ENCODE measurements at places on chromosomes 13 and 19. TPM values are rescaled to one million over a fixed set of nuclear protein-coding genes. Genes with fewer than 3 reads are reported as not detected.

DNA sequence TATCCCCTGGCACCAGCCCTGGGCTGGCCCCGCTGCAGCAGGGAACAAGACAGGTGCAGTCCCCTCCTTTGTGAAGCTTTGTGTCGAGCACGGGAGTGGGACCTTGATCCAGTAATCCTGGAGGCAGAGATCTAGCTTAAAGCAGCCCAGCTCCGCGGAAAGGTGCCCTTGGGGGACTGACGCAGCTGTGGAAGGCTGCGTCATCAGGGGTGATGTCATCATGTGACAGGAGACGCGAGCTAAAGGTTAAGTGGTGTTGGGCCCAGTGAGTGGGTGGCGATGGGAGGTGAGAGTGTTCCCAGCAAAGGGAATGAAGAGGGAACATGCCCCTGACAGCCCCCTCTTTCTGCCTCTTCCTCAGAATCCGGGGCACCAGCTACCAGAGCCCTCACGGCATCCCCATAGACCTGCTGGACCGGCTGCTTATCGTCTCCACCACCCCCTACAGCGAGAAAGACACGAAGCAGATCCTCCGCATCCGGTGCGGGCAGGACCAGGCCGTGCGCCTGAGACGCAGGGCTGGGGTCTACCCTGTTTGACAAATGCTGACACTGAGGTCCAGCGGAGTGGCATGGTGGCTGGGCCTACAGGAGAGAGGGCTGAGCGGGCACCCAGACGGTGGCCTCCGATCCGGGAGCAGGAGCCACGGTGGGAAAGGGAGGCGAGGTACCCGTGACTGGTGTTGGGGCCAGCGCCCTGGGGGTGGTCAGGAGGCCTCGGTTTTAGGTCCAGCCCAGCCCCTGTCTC is 2.6 kb downstream of the LHB start:
- peaks cover 70% of the 10 kb centered on the region for H3K36me3 ChIP-seq
- peaks cover 15% of the 10 kb centered on the region for H3K4me1 ChIP-seq
- H3K27ac ChIP-seq, result peak overlapping the region; percentile 12

GRCh38 chr19:48735031-48735615 is 5.3 kb downstream of the RASIP1 start:
- DNase-seq, result no peak
- H3K27me3 ChIP-seq, result no peaks in the 10 kb centered on the region

- H3K4me3 ChIP-seq, result no peak overlapping the region
- no peak overlapping the region for H3K27ac ChIP-seq
- peaks cover 27% of the 10 kb centered on the region for H3K27me3 ChIP-seq
- H3K36me3 ChIP-seq, result no peaks in the 10 kb centered on the region
Measured at GRCh38 chr19:39194832-39195542, 1.8 kb upstream of the NCCRP1 start.

DNA sequence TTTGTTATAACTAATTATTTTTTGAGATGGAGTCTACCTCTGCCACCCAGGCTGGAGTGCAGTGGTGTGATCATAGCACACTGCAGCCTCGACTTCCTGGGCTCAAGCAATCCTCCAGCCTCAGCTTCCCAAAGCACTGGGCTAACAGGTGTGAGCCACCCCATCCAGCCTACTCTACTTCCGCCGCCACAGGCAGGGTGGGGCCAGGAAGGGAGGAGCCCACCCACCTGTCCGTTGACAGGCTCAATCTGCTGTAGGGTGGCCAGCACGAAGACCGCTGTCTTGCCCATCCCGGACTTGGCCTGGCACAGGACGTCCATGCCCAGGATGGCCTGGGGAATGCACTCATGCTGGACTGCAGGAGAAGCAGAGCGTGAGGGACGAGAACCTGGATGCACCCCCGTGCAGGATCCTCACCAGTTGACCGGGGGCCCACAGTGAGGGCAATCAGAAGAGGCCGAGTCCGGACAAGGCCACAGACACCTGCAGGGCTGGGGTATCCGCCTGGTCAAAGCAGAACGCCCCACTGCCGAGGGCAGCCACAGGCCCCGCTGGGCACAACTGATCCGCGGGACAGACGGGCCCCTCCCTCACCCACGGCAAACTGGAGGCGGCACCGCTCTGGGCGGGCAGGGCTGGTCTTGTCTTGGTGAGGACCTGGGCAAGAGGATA is 6.7 kb downstream of the DDX39A start:
- H3K36me3 ChIP-seq, result peaks cover 99% of the 10 kb centered on the region
- H3K27ac ChIP-seq, result no peak overlapping the region
- H3K27me3 ChIP-seq, result no peaks in the 10 kb centered on the region
- no peak overlapping the region for H3K4me3 ChIP-seq
- peaks cover 61% of the 10 kb centered on the region for H3K4me1 ChIP-seq

DNA sequence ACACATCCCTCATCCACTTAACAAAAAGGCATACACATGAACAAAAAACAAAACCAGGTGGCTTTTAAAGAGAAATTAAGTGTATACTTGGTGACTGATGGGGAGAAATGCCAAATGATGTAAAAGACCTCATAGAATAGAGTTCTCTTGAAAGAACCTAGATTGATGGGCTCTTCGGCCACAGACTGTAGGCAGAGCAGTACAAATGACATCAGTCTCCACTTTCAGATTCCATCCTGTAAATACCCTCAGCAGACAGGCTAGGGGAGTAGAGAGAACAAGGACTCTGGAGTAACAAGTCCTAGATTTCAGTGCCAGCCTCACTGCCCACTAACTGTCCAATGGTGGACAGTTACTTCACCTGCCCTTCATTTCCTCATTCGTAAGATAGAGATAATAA is 203.8 kb downstream of the MZT1 start:
- no peak overlapping the region for H3K4me3 ChIP-seq
- H3K36me3 ChIP-seq, result no peaks in the 10 kb centered on the region
- H3K27me3 ChIP-seq, result no peaks in the 10 kb centered on the region
- DNase-seq, result no peak
- no peaks in the 10 kb centered on the region for H3K4me1 ChIP-seq

DNA sequence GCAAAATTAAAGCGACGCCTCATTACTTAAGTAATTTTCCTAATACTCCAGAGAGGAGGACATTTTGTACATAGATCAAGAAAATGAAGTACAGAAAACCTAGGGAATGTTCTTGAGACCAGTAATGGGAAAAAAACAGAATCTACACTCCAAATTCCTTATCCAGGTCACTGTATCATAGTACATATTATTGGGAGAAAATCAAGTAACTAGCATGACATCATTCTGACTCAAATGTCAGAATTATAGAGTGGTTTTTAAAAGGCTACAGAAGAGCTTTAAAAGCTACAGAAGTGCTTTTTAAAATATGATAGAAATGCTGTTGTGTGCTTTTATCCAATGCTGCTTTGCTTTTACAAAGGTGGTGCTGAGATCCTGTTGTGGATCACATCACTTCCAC is 86.3 kb upstream of the SLC15A1 start:
- H3K4me3 ChIP-seq, result no peak overlapping the region
- no peak overlapping the region for H3K27ac ChIP-seq
- peaks cover 11% of the 10 kb centered on the region for H3K36me3 ChIP-seq
- DNase-seq, result no peak

- no peak for DNase-seq
- H3K27me3 ChIP-seq, result no peaks in the 10 kb centered on the region
- peaks cover 12% of the 10 kb centered on the region for H3K4me1 ChIP-seq
Measured at GRCh38 chr13:97339019-97339987, 94.7 kb upstream of the RAP2A start.

GRCh38 chr19:35257113-35257461 is 8.3 kb downstream of the LSR start:
- H3K4me1 ChIP-seq, result peaks cover 14% of the 10 kb centered on the region
- H3K27ac ChIP-seq, result no peak overlapping the region
- no peaks in the 10 kb centered on the region for H3K27me3 ChIP-seq
- H3K36me3 ChIP-seq, result peaks cover 84% of the 10 kb centered on the region
- DNase-seq, result no peak
- no peak overlapping the region for H3K4me3 ChIP-seq

Gene PCDH20
- not detected for total RNA-seq

DNA sequence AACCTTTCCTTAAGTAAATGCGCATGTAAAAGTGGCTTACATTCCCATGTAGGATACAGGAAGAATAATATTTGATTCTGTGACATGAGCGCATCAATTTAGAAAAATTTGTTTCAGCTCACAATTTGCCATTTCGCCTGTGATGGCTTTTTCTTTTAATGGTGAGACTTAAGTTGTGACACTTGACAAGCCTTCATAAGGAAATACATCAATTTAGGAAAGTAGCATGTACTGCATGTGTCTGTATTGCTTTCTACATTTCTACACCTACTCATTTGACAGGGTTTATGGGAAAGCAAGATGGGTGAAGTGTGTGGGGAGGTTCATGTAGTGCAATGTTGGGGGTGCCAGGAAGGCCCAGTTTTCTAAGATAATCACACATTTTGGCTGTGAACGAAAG is 12.1 kb upstream of the SCEL start:
- no peaks in the 10 kb centered on the region for H3K27me3 ChIP-seq
- no peaks in the 10 kb centered on the region for H3K4me1 ChIP-seq
- no peak overlapping the region for H3K27ac ChIP-seq
- H3K36me3 ChIP-seq, result no peaks in the 10 kb centered on the region
- DNase-seq, result no peak
- no peak overlapping the region for H3K4me3 ChIP-seq

- DNase-seq, result no peak
- no peaks in the 10 kb centered on the region for H3K4me1 ChIP-seq
- H3K27ac ChIP-seq, result no peak overlapping the region
- H3K36me3 ChIP-seq, result no peaks in the 10 kb centered on the region
- H3K27me3 ChIP-seq, result no peaks in the 10 kb centered on the region
Measured at GRCh38 chr13:23634897-23635296, 64.7 kb downstream of the TNFRSF19 start.

Gene CFAP97D2
- not detected for total RNA-seq

- peak; percentile 93 for DNase-seq
- no peak overlapping the region for H3K4me3 ChIP-seq
- peaks cover 52% of the 10 kb centered on the region for H3K36me3 ChIP-seq
- H3K27ac ChIP-seq, result peak overlapping the region; percentile 69
- H3K4me1 ChIP-seq, result peaks cover 65% of the 10 kb centered on the region
Measured at GRCh38 chr19:49775742-49776370, 9.1 kb downstream of the AP2A1 start.

Gene NCR1
- total RNA-seq, result 1.5 TPM

- H3K27ac ChIP-seq, result peak overlapping the region; percentile 19
- H3K36me3 ChIP-seq, result peaks cover 60% of the 10 kb centered on the region
- peak; percentile 66 for DNase-seq
- peaks cover 78% of the 10 kb centered on the region for H3K4me1 ChIP-seq
- no peaks in the 10 kb centered on the region for H3K27me3 ChIP-seq
Measured at GRCh38 chr19:7928741-7929701, 3.1 kb upstream of the CTXN1 start.

- H3K4me3 ChIP-seq, result no peak overlapping the region
- peaks cover 4% of the 10 kb centered on the region for H3K4me1 ChIP-seq
- no peak for DNase-seq
- no peaks in the 10 kb centered on the region for H3K36me3 ChIP-seq
Measured at GRCh38 chr19:48670699-48671445, 1.9 kb downstream of the NTN5 start.

Gene RNF225
- 0.33 TPM for total RNA-seq

Gene CYP4F8
- total RNA-seq, result not detected

- H3K27me3 ChIP-seq, result no peaks in the 10 kb centered on the region
- H3K36me3 ChIP-seq, result no peaks in the 10 kb centered on the region
- DNase-seq, result no peak
- H3K27ac ChIP-seq, result no peak overlapping the region
- no peaks in the 10 kb centered on the region for H3K4me1 ChIP-seq
Measured at GRCh38 chr19:44668985-44669764, 2.1 kb upstream of the CEACAM19 start.
